Muscle of leg (tissue), 16 donors: ENCODE measurements at places on chromosomes 7 and 10. TPM values are rescaled to one million over a fixed set of nuclear protein-coding genes. Genes with fewer than 3 reads are reported as not detected.

The PDGFA gene
- total RNA-seq, result 26.1 TPM

DNA sequence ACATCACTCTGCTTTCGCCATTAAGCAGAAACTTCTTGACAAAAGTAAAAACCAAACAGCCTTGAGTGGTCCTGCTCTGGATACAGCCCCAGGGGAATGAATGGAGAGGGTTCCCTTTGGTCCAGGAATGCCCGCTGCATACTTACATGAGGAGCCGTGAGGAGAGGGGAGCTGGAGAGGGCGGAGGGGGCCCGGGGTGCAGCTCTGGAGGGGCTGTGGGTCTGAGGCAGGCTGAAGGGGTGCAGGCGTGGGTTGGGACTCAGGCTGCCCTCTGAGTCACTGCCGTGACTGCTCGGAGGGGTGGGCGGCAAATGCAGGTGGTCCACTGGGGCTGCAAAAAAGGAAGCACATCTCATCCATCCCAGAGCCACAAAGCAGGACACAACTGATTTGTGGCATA, 61.3 kb upstream of the DGKI start:
- DNase-seq, result no peak
- no peak overlapping the region for H3K4me3 ChIP-seq
- peaks cover 67% of the 10 kb centered on the region for H3K36me3 ChIP-seq
- no peak overlapping the region for H3K27ac ChIP-seq

DNA sequence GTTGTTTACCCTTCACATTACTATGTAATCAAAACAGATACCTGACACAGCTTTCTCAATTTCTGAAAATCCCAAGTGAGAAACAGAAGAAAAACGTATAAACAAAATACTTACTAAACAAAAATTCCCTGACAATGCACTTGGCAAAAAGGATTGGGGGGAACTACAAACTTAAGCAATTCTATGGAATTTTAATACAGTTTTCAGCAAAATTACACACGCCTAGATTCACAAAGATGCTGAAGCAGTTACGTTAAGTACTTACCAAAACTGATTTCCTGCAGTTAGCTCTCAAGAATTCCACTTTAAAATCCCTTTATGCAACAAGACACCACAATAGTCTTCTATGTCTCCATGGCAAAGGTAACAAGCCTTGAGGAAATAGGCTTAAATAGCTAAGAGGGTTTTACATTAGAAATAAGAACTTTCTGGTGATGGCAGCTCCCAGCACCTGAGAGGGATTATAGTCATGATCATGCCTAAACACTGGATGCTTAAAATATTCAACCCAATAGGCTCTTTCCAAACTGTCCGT, 10.8 kb downstream of the TOMM7 start:
- peaks cover 11% of the 10 kb centered on the region for H3K36me3 ChIP-seq
- H3K27ac ChIP-seq, result no peak overlapping the region
- H3K27me3 ChIP-seq, result no peaks in the 10 kb centered on the region
- no peak overlapping the region for H3K4me3 ChIP-seq
- no peaks in the 10 kb centered on the region for H3K4me1 ChIP-seq

GRCh38 chr7:268991-269390, 21.0 kb upstream of the FOXL3 start:
- no peaks in the 10 kb centered on the region for H3K36me3 ChIP-seq
- no peak overlapping the region for H3K4me3 ChIP-seq
- H3K27me3 ChIP-seq, result no peaks in the 10 kb centered on the region
